CD4-positive, alpha-beta T cell treated with Interleukin-6 at 100 ng/mL for 8 hours (primary cell): ENCODE measurements at places on chromosomes 16 and 17.
A peak's percentile ranks its signal among the peaks of the same experiment; 100 is the strongest.

GRCh38 chr16:84382396-84382795 lies 14.1 kb downstream of the ATP2C2 start:
- no peak for DNase-seq

- DNase-seq = no peak
Measured at GRCh38 chr16:67713647-67714273, 5.4 kb downstream of the GFOD2 start.

DNA sequence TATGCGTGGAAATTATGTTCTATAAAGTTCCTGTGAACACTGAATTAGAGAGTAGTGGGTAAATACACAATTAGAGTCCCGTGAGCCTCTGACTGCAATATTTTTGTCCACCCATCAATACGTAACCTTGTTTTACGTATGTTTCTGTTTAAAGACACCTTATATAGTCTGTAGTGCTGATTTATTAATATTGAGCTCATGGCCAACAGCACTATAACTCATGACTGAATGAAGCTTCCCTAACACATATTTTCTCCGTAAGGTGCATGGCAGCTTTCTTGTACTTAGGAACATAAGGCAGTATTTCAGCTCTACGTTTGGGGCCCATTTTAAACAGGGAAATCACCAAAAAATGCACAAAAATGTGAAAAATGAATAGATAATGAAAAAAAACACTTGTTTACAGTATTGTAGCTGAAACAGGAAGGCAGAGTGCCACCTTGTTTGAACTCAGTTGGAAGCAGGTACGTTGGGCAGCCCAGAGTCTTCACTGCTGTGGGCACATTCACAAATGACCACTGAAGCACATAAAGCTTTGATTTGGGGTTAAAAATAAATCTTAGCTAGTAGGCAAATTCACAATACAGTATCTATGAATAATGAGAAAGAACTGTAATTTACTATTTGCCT lies 108.5 kb downstream of the CNTNAP4 start:
- no peak for DNase-seq

DNA sequence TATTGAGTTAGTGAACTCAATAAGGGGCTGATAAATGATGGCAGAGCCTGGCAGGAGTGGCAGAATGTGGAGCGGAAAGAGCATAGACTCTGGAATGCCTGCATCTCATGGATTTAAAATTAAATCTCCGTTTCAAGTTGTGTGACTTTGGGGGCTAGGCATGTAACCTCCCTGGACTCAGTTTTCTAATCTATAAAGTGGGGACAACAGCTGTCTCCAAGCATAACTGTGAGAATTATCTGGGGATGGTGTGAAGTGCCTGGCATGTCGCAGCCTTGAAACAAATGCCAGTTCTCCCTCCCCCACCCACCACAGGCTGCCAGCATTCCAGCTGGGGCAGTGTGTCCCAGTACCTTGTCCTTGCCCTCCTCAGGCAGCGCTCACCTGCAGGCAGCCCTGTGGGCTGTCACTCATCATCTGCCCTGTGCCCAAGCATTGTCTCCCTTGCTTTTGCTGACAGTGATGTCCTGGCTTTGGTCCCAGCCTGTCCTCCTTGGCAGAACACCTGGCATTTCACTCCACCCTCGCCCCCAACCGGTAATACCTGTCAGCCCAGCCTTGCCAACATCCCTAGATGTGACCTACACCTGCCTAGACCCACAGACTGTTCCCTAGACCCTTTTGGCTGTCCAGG lies 129.6 kb downstream of the MRM1 start:
- no peak for DNase-seq

DNA sequence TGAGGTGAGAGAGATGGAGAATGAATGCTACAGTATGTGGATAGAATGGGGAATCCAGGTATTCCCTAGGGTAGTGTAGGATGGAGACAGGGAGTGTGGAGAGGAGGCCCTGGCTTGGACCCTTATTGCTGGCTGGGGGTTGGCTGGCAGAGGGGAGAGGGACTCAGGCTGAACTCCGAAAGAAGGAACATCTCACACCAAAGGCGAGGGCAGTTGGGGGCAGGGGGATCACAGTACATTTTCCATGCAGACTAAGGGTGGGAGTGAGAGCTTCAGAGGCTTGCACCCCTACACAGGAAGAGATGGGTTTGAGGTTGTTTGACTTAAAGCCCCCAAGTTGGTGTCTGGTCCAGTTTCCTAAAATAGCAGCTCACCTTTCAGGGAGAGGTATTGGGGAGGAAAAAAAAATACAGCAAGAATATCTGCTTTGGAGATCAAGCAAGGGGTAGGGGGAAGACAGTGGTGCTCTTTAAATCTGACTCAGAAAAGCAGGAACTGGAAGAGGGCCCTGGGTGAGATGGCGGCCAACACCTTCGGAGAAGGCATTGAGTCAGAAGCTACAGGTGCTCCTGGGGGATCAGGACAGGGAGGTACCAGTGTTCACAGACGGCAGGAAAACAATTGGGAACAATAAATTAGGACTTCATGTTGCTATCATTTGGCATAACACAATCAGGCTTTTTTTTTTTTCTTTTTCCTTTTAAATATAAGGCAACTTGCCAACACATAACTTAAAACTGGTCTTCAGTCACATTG lies 12.4 kb downstream of the TRAF4 start:
- no peak for DNase-seq

GRCh38 chr16:25431472-25431871 lies 173.8 kb upstream of the ZKSCAN2 start:
- DNase-seq = no peak

DNA sequence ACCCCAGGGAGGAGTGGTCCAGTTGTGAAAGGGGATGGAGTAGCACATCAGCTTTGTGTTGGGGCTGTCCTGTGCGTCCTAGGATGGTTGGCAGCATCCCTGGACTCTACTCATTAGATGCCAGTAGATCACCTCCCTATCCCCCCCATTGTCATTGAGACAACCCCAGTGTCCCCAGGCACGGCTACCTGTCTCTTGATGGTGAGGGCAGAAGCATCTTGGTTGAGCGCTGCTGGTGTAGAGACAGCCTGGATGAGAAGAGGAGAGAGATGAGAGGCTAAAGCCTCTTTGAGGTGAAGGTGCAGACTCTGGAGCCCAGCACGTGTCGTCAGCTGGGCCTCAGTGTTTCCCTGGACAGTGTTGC lies 55.4 kb downstream of the TNFRSF13B start:
- no peak for DNase-seq

- no peak for DNase-seq
Measured at GRCh38 chr16:77660311-77660710, 62.0 kb upstream of the NUDT7 start.

DNA sequence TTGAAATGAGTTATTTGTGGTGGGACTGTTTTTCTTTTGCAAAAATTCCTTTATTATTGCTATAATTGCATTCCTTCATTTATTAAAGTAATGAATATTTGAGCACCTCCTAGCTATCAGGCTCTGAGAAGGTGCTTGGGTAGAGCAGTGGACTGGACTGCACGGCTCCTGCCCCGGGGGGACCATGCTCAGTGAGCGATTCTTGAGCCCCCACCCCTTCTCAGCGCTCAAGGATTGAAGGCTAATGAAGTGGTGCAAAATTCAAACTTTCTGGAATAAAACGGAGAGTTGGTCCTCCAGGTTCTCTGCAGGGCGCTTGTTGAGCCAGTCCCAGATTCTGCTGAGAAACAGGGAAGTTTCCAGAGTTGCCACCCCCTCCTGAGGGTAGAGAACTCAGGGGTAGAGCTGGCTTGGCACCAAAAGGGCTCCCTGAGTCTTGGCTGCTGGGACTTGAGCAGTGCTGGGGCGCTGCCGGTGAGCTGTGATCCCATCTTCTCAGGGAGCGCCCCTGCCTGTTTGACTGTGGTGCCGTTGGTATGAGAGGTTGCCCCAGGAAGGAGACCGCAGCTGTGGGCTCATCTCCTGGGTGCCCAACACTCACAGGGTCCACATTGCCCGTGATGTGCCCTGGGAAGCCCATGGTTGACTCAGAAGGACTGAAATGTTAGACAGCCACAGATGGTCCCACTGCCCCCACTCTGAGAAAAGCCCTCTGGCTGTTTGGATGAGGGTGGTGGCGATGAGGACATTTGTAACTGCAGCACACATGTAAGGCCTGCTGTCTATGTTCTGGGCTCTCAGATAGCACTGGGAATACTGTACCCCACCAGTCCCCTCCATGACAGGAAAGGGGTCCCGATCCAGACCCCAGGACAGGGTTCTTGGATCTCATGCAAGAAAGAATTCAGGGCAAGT lies 20.0 kb downstream of the KSR1 start:
- DNase-seq = no peak

GRCh38 chr16:82201351-82201750 lies 31.3 kb upstream of the MPHOSPH6 start:
- no peak for DNase-seq

DNA sequence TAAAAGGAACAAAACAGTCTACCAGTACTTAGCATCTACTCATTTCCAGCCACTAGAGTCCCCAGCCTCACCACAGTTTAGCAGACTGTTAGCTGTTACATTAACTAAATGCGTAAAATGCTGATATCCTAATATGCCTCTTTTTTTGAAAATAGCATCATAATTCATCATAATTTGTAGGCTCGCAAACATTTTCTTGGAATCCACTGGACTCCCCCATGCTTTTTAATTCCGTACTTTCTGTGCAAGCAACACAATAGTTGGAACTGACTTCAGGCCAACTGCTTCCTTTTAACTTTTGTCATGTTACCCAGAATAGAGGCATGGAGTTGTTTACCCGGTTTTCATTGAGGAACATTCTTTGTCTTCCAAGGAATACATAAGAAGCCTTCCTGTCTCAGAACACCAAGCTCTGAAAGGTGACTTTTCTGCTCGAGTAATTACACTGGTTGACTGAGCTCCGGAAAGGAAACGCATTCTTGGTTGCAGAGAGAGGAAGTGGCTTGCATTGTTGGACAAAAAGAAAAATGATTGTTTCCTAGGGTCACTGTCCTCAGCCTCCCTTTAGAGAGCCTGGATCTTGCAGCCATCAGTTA lies 30.9 kb upstream of the SEC14L1 start:
- no peak for DNase-seq

- DNase-seq = no peak
Measured at GRCh38 chr16:57956924-57957672, 13.8 kb downstream of the CNGB1 start.

- DNase-seq = no peak
Measured at GRCh38 chr16:86319585-86320236, 190.6 kb upstream of the FOXF1 start.

DNA sequence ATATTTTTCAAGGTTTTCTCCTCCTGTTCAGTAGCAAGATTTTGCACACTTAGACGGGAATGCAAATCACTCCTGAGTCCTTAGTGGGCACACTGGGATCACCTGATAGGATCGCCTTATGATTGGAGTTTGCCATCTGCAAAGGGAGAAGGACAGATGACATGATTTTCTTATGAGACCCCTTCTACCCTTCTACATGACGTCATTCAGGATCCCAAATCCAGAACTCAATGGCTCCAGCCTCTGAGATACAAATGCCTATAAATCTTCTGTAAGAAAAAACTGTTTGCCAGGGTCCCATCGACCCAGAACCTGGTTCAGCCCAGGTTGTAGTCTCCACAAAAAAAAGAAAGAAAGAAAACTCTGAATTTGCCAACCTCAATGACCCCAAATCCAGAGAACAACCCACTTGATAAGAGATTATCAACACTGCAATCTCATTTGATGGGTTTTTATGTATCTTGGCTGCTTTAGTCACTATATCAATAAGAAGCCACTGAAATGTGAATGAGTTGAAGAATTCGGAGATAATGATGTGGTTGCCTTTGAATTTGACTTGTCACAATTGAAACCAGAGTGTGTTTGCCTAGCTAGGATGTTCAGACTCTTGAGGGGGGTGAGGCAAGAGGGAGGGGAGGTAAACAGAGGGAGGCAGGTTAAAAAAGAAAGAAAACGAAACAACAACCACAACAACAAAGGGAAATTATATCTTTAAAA lies 6.7 kb downstream of the ZNF423 start:
- no peak for DNase-seq

DNA sequence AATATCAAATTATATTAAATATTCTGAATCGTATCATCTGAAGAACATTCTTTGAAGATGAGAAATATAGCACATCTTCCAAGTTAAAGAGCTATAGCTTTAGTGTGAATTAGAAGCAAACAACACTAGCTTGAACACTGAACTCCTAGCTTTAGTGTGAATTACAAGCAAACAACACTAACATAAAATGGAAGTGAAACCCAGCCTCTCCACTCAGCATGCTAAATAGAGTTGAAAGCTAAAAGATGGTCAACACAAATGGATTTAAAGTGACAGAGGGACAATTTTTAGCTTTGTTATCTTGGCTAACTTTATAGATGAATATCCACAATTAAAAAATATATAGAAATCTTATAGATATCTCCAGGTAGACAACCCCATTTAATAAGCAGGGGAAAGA lies 4.5 kb upstream of the KIF2B start:
- DNase-seq = no peak

- DNase-seq = no peak
Measured at GRCh38 chr16:28858421-28858820, 5.2 kb upstream of the SH2B1 start.

DNA sequence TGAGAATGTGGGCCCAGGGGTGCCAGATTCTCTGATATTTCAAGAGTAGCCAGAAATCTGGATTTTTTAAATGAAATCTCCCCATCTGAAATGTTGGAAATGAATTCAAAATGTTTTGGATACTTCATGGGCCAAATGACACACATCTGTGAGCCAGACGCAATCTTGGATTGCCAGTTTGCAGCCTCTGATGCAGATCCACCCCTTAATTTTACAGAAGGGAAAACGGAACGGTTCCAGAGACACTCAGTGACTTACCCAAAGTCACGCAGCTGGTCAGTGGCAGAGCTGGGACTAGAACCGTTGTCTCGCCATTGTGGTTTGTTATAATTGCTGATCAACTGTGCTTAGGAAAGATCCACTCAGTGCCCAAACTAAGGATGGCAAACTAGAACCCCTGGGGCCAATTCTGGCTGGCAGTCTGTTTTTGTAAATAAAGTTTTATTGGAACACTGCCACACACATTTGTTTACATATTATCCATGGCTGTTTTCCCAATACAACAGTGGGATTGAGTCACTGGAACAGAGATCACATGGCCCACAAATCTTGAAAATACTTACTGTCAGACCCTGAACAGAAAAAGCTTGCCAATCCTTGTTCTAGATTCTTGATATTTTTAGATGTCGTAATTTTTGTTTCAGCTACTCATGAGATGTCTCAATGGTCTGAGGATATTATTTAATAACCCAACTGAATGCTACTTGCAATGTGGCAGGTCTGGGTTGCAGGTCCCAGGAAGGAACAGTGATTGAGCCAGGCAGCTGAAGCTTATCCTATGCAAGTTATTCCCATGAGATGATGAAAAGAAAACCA lies 143.8 kb downstream of the AXIN2 start:
- DNase-seq = no peak

DNA sequence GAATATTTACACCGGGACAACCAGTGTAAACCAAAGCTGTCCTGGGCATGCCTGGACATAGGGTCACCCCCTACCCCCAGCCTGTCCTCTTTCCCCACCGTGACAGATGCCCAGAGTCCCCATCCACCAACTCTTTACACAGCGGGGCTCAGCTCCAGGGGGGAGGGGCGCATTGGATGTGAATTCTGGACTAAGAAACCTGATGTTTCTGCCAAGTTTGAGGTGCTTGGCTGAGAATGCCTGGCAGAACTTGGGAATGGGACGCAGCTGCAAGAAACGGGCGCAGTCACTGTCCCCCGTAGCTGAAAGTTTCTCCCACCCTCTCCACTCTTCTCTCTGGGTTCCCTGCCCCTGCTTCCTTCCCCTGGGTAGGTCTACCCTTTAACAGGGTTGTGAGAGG lies 68.0 kb upstream of the CDC42EP4 start:
- DNase-seq = no peak

GRCh38 chr16:89473791-89474414 lies 16.5 kb downstream of the ANKRD11 start:
- no peak for DNase-seq

GRCh38 chr17:77542551-77543490 lies 402.1 kb downstream of the SEC14L1 start:
- peak; percentile 61 for DNase-seq

- DNase-seq = no peak
Measured at GRCh38 chr16:30040221-30040620, 9.2 kb upstream of the TLCD3B start.
